Ureter (tissue), 1 donor: ENCODE measurements at places on chromosomes 16 and 17. TPM values are rescaled to one million over a fixed set of nuclear protein-coding genes. Genes with fewer than 3 reads are reported as not detected.

GRCh38 chr17:28320215-28321061, 1.4 kb downstream of the TMEM97 start:
- DNase-seq = no peak

DNA sequence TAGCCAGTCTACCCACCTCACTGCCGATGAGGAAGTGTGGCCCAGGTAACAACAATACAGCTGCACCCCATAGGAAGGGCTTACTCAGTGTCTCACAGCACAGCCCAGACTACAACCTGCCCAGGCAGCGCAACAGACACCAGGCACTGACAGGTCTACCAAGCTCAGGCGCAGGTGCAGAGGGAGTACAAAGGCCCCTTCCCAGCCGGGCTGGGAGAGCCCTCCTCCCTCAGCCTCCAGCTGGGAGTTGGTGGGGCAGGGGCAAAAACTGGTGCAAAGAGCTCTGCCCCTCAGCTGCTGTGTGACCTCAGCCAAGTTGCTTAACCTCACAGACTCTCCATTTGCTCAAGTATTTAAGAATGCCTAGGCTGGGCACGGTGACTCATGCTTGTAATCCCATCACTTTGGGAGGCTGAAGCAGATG, 112.6 kb upstream of the LHX1 start:
- no peak for DNase-seq

DNA sequence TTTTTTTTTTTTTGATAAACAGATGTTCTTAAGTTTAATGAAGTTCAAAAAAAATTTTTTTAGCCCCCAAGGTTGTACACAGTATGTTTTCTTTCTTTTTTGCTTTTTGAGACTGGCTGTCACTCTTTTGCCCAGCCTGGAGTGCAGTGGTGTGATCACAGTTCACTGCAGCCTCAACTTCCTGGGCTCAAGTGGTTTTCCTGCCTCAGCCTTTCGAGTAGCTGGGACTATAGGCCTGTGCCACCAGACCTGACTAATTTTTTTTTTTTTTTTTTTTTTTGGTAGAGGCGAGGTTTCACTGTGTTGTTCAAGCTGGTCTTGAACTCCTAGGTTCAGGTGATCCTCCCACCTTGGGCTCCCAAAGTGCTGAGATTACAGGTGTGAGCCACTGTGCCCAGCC, 12.8 kb downstream of the ITGAE start:
- DNase-seq = no peak

DNA sequence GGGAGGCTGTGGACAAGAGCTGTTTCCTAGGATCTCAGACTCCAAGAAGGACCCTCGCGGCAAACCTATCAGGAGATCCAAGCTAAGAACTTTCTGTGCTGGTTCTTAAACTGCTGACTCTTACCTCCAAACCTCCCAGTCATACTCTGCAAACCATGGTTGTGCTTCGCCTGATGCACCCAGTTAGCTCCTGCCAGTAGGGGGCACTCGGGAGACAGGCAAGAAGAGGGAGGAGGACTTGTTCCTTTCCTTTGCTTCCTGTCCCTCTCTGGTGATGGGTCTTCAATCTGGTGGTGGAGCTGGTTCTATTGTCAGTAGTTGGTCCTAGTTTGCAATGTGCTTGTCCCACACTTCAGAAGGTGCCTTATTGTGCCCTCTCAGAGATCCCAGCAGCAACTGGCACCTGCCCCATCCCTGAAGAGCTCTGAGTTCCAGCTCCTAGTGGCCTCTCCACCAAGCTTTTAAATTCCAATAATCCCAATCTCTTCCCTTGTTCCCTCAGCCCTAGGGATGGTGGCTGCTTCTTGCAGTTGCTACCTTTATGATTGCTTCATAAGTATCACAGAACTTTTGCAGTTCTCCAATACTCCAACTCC, 113.5 kb upstream of the RPL38 start:
- DNase-seq = peak; percentile 51

DNA sequence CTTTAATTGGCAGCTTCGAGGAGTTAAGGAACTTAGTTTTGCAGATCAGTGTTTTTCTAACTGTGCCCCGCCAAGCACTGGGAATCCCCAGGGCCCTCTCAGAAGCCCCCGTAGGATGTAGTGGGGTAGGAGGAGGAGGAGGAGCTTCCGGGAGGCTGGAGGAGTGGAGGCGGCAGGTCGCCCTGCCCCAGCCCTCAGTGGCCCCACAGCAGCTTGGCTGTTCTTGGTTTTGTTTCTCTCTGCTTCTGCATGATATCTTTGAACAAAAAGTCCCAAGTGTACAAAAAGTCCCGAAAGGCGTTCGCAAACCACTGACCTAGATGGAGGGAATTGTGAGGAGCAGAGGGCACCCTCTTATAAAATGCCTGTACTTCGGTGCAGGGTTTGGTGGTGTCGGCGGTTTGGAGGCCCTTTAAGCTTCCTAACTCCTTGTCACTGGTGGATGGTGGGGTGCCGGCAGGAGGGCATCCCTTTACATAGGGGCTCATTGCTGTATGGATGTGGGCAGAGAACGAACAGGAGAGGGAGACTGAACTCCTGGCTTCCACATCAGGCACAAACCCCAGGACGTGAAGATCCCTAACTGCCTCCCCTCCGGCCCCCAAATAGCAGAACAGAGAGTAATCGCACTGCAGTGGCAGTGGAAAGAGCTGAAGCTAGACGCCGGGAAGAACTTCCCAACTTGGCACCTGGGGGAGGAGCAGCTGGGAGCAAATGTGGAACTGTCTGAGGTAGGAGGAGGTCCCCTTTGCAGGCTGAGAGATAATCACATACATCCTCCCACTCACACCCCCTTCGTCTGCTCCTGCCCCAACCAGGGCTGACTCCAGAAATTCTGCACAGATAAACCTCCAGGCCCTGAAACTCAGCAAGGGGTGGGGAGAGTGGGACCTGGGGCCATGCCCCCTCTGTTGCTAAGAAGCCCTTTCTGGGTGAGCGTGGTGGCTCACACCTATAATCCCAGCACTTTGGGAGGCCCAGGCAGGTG, 20.1 kb downstream of the EPOP start:
- DNase-seq = no peak

DNA sequence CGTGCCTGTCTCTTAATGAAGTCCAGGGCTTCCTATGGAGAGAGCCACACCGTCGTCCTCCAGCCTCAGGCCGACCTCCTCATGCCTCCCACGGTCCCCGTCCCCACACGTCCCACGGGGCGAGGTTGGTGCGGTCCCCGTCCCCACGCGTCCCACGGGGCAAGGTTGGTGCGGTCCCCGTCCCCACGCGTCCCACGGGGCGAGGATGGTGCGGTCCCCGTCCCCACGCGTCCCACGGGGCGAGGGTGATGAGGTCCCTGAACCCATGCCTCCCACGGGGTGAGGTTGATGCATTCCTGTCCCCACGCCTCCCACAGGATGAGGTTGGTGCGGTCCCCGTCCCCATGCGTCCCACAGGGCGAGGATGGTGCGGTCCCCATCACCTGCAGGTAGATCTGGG, 20.9 kb downstream of the GALNS start:
- DNase-seq = no peak

DNA sequence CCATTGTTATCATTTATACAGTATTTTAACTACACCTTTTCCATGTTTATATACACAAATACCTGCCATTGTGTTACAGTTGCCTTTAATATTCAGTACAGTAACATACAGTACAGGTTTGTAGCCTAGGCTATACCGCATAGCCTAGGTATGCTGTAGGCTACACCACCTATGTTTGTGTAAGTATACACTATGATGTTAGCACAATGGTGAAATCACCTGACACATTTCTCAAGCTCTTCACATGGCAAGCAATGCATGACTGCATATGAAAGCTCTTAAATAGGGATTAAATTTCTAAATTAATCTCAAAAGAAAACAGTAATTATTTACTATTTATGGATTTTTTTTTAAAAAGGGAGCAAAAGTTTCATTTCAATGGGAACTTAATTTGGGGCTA, 12.0 kb downstream of the LRRC37B start:
- no peak for DNase-seq

DNA sequence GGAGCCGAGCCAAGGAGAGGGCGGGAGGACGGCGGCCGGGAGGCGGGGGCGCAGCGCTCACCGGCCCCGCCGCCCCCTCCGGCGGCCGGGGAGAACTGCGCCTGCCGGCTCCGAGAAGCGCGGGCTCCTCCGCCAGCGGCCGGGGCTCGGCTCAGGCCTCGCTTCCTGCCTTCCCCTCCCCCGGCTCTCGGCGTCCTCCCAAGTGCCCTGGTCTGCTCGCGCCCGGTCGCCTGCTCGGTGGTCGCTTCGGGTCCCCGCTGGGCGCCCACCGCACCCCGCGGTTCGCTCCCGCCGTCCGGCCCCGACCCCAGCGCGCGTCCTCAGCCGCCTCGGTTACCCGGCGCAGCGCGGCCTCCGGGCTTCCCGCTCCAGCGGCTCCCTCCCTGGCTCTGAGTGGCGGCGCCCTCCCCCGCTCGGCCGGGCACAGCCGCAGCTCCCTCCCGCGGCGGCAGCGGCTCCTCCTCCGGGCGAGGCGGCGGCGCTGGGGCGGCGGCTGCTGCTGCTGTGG, 313 bp downstream of the UBTF start:
- DNase-seq = peak; percentile 69

DNA sequence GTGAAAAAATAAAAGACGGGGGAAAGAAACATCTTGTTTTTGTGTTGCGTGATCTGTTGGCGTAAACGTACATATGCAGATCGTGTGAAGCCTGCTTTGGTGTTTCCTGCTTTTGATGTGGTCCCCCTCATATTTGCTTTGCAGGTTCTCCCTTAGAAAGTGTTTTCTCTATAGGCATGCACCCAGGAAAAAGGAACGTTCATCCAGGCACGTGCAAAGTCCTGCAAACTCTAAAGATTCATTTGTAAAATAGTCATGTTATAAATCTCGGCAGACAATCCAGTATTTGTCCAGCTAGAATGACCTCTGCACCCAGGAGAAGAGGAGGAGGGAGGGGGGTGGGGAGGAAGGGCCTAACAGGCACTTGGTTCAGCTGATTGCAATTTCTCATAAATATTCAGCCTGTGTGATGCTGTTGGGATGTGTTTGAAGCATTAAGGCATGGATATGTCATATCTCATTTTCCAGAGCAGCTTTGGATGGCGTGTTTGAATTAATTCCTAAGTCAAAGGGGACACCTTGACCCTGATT, 40.3 kb upstream of the DDX52 start:
- no peak for DNase-seq

- no peak for DNase-seq
These were observed 60.4 kb downstream of the BAIAP2 start for GRCh38 chr17:81095383-81095762.

GRCh38 chr17:71331754-71332325, 789.0 kb upstream of the SOX9 start:
- no peak for DNase-seq

GRCh38 chr16:2206780-2207433, 1.7 kb downstream of the MLST8 start:
- no peak for DNase-seq

GRCh38 chr16:59971264-59971663, 1237.1 kb upstream of the GOT2 start:
- no peak for DNase-seq

The SLFN11 gene
- total RNA-seq = 24.4 TPM

The TNS4 gene
- 53.1 TPM for total RNA-seq

The NLE1 gene
- 20.0 TPM for total RNA-seq
